ENCODE measurements at places on chromosomes 2 and 18. TPM values are rescaled to one million over a fixed set of nuclear protein-coding genes. Genes with fewer than 3 reads are reported as not detected.
A peak's percentile ranks its signal among the peaks of the same experiment; 100 is the strongest.

DPP4 gene
- total RNA-seq, result 1.4 TPM

ABCB11 gene
- not detected for total RNA-seq

MTERF4 gene
- 27.3 TPM for total RNA-seq

GRCh38 chr2:24509425-24509824 lies 18.4 kb downstream of the NCOA1 start:
- H3K27ac ChIP-seq, result no peak overlapping the region
- peaks cover 69% of the 10 kb centered on the region for H3K4me1 ChIP-seq
- H3K4me3 ChIP-seq, result no peak overlapping the region
- no peaks in the 10 kb centered on the region for H3K27me3 ChIP-seq
- no peaks in the 10 kb centered on the region for H3K36me3 ChIP-seq

DNA sequence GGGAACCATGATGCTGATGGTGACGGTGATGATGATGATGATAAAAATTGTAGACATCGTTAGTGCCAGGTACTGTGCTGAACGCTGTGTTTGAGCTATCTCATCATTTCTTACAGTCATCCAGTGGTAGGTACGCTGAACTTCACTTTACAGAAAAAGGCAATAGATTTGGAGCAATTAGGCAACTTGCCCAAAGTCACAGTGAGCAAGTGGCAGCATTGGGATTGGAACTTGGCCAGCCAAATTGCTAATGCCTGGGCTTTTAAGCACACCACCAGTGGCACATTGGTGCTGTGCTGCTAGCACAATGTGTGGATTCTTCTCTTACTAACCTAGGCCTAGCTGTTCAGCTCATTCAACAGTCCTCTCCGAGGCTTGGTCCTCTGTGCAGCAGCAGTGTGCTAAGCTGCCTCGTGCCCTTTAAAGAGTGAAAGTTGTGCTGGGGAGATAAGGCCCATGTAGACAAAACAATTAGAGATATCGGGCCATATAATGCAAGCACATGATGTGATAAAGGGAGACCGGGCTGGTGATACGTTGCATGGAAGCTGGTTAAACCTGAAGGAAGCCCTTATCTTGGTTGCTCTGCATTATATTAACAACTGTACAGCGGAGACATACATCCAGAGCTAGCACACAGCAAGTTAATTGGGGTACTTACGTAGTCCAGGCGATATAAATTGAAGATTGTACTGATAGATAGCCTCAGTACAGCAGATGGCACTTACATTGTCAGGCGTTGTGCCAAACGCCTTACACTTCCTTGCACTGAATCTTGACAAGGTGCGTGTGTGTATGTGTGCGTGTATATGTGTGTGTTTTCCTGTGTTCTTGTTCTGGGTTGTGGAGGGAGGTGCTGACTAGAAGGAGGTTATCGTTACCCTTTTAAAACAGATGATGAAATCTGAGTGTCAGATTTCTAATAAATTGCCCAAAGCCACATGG lies 28.4 kb downstream of the HK2 start:
- peak overlapping the region; percentile 78 for H3K27ac ChIP-seq
- peaks cover 41% of the 10 kb centered on the region for H3K4me1 ChIP-seq
- H3K36me3 ChIP-seq, result peaks cover 5% of the 10 kb centered on the region
- DNase-seq, result no peak

DNA sequence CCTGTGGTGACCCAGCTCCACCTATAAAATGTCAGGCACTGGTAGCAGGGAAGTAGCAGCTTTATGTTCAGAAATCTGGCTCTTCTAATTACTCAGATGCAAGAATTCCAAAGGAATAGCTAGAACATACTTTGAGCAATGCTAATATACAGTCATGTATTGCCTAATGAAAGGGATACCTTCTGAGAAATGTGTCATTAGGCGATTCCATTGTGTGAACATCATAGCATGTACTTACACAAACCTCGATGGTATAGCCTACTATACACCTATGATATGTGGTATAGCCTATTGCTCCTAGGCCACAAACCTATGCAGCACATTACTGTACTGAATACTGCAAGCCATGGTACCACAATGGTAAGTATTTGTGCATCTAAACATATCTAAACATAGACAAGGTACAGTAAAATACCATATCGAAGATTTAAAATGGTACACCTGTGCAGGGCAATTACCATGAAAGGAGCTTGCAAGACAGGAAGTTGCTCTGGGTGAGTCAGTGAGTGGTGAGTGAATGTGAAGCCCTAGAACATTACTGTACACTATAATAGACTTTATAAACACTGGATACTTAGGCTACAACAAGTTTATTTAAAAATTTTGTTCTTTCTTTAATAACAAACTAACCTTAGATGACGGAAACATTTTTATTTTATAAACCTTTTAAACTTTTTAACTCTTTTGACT lies 50.3 kb upstream of the ETAA1 start:
- no peaks in the 10 kb centered on the region for H3K36me3 ChIP-seq
- DNase-seq, result no peak
- H3K4me1 ChIP-seq, result no peaks in the 10 kb centered on the region
- no peak overlapping the region for H3K27ac ChIP-seq
- H3K4me3 ChIP-seq, result no peak overlapping the region

DNA sequence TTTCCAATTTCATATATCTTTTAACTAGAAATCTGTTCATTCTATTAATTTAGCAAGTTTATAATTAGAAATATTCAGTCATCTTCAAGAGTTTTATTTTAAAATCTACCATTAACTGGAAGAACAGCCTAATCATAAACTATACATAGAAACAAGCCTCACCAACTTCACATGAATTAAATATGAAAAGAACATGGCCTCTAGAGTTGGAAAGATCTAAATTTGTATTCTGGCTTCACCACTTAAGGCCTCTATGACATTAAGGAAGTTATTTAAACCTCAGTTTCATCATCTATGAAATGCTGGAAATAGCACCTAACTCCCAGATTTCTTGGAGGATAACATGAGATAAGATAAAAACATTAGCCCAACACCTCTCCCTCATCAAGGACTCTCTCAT lies 51.4 kb upstream of the SCN7A start:
- no peak overlapping the region for H3K4me3 ChIP-seq
- no peaks in the 10 kb centered on the region for H3K27me3 ChIP-seq
- H3K4me1 ChIP-seq, result no peaks in the 10 kb centered on the region
- no peaks in the 10 kb centered on the region for H3K36me3 ChIP-seq
- DNase-seq, result no peak
- peak overlapping the region; percentile 54 for H3K27ac ChIP-seq

DNA sequence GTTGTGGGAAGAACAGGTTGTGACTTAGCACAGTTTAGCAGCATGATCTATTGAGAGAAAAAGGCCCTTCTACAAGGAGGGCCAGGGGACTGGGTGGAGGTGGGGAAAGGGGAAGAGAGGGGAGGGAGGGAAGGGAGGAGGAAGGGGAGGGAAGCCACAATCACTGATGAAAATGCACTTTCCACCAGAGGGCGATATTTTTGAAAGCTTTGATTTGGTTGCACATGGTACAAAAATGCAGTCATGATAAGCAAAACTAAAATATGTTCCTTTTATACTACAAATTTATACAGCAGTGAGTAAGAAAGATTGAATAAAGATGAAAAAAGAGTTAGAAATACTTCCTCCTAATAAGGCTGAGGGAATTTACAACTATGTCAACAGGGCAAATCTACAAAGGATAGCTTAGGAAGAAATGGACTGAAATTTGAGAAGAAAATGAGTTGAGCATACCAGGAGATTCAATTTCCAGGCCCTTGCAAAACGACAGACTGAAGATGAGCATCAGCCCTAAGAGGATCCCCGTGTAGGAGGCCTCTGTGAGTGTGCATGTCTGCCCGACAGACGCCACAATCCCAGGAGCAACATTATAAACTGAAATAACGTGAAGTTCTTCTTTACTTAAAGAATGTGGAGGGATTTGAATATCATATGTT lies 17.2 kb downstream of the SH3YL1 start:
- no peaks in the 10 kb centered on the region for H3K27me3 ChIP-seq
- no peak overlapping the region for H3K4me3 ChIP-seq
- peaks cover 4% of the 10 kb centered on the region for H3K36me3 ChIP-seq
- no peak overlapping the region for H3K27ac ChIP-seq
- no peaks in the 10 kb centered on the region for H3K4me1 ChIP-seq

GRCh38 chr18:48545757-48546321 lies 7.0 kb downstream of the CTIF start:
- no peaks in the 10 kb centered on the region for H3K27me3 ChIP-seq
- H3K4me3 ChIP-seq, result peak overlapping the region; percentile 19
- peak overlapping the region; percentile 73 for H3K27ac ChIP-seq
- peak; percentile 72 for DNase-seq
- no peaks in the 10 kb centered on the region for H3K36me3 ChIP-seq
- H3K4me1 ChIP-seq, result peaks cover 80% of the 10 kb centered on the region

DNA sequence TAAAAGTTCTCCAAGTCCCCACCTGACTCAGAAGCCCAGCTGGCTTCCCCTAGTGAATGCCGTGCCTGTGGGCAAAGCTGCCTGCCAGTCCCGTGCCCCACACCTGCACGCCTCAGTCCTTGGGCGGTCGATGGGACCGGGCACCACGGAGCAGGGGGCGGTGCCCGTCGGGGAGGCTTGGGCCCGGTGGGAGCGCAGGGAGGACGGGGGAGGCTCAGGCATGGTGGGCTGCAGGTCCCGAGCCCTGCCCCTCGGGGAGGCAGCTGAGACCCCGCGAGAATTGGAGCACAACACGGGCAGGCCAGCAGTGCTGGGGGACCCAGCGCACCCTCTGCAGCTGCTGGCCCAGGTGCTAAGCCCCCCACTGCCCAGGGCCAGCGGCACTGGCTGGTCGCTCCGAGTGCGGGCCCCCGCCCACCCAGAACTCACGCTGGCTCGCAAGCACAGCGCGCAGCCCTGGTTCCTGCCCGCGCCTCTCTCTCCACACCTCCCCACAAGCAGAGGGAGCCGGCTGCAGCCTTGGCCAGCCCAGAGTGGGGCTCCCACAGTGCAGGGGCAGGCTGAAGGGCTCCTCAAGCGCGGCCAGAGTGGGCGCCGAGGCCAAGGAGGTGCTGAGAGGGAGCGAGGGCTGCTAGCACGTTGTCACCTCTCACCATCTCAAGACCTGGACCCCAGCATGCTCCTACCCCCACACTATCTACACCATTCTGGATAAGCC lies 215.5 kb downstream of the TNS1 start:
- no peak overlapping the region for H3K27ac ChIP-seq
- peak; percentile 54 for DNase-seq
- no peak overlapping the region for H3K4me3 ChIP-seq
- H3K36me3 ChIP-seq, result peaks cover 19% of the 10 kb centered on the region
- peaks cover 20% of the 10 kb centered on the region for H3K4me1 ChIP-seq

DNA sequence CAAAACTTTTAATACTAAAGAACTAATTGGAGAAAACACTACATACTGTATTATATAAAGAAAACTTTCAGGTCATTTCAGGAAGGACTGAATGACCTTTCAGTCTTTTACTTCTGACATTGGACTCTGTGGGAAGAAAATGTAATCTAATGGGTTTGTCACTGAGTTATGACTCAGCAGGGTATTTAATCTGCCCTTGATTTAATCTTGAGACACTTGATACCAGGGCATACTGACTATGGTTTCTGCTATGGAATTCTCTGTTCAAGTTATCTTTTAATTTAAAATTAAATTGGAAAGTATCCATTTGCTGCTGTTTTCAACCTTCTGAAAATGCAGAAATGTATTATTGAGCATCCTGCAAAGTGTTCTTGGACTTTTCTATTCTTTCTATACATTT lies 354.2 kb upstream of the GALNT5 start:
- H3K27ac ChIP-seq, result no peak overlapping the region
- no peak for DNase-seq
- no peaks in the 10 kb centered on the region for H3K27me3 ChIP-seq
- H3K4me3 ChIP-seq, result no peak overlapping the region

DNA sequence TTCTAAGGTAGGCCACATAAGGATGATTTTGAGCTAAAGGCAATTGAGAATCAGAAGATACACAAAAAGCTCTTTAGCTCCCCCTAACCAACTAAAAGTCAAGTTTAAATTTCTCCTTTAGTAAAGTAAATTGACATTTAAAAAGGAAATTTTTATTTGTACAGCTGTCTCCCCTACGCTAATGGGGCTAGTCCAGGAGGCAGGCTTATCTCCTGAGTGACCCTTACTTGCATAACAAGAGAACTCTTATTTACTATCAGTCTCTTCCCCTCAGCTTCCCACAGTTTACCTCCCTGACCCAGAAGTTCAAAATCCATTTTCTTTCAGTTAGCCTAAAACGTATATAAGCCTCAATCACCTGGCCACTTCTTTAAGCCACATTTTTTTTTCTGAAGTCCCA lies 1002.8 kb upstream of the NRXN1 start:
- no peaks in the 10 kb centered on the region for H3K4me1 ChIP-seq
- DNase-seq, result no peak
- no peak overlapping the region for H3K27ac ChIP-seq
- H3K27me3 ChIP-seq, result no peaks in the 10 kb centered on the region
- H3K4me3 ChIP-seq, result no peak overlapping the region
- H3K36me3 ChIP-seq, result no peaks in the 10 kb centered on the region

GRCh38 chr2:119702918-119703401 lies 24.0 kb downstream of the TMEM177 start:
- no peaks in the 10 kb centered on the region for H3K36me3 ChIP-seq
- peak; percentile 80 for DNase-seq
- H3K27ac ChIP-seq, result no peak overlapping the region
- H3K27me3 ChIP-seq, result no peaks in the 10 kb centered on the region

DNA sequence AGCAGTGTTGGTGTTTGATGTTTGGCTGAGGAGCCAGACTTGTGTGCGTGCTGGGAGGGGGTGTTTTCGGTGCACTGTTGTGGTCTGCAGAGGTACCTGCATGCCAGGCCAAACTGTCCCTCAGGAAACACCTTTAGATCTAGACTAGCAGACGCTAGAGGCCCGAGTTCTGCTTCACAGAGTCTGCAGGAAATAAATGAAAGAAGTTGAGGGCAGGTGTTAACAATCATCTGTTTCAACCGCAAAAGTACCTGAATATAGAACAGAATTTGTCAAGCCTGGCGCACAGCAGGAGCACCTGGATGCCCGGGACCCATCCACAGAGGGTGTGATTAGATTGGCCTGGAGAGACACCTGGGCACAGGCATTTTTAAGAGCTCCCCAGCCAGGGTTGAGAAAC lies 40.5 kb upstream of the REL start:
- H3K27me3 ChIP-seq, result no peaks in the 10 kb centered on the region
- H3K4me3 ChIP-seq, result no peak overlapping the region
- H3K4me1 ChIP-seq, result no peaks in the 10 kb centered on the region
- no peak for DNase-seq

- peaks cover 51% of the 10 kb centered on the region for H3K4me1 ChIP-seq
- H3K36me3 ChIP-seq, result peaks cover 51% of the 10 kb centered on the region
- H3K4me3 ChIP-seq, result no peak overlapping the region
- DNase-seq, result no peak
- H3K27me3 ChIP-seq, result no peaks in the 10 kb centered on the region
- peak overlapping the region; percentile 95 for H3K27ac ChIP-seq
Observed at GRCh38 chr2:3469486-3469885, 49.8 kb downstream of the ADI1 start.

DNA sequence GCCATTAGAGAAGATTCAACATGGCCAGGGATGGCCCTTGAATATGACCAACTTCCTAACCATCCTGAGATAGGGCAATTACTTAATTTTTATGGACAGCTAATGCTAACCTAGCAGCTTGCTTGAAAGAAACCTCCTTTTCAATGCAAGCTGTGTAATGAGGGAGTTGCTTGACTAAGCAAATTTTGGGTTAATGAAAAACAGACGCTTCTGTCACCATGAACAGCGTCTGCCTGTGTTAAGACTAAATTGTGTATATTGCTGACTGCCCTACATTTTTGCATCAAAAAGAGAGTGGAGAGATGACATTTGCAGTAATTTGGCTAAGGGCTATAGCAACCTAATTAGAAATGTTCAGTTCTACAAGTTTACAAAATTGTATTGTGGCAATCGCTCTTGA lies 319.2 kb upstream of the LRATD1 start:
- H3K36me3 ChIP-seq, result no peaks in the 10 kb centered on the region
- H3K27me3 ChIP-seq, result no peaks in the 10 kb centered on the region
- no peaks in the 10 kb centered on the region for H3K4me1 ChIP-seq
- no peak overlapping the region for H3K27ac ChIP-seq
- H3K4me3 ChIP-seq, result no peak overlapping the region
